ENCODE measurements at places on chromosomes 4 and X.

DNA sequence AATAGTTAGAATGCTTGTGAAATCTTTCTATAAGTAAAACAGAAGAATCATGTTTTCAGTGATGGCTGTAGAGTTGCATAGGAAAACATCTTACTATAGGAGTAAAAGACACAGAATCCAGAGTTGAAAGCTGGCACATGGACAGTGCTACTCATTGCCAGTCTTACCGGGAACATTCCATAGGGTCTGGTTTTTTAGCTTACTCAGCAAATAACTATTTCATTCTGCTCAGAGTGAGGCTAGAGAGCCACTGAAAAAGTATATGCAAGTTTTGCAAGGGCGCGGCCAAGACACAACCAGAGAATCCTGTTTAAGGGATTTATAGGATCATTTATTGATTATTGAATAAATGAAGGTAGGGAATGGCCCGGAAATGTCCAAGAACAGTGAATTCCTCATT, 60.3 kb downstream of the MTHFD2L start:
- peak; percentile 50 for DNase-seq

DNA sequence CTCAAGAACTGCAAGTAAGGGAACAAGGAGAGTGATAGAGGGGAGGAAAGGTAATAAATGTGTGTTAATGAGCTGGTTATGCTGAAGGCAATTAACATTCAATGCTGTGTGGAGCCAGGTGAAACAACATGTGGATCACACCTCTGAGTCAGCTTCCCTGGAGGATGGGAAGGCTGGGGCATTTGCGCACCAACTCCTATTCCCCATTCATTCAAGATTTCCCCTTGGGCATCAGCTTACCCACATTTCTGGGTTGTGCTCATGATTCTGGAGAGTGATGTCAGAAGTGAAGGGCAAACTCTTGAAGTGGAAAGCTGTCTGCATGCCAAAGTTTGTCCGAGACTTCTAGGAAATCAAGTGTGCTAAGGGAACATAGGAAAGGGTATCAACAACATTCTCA, 461.4 kb downstream of the MID1IP1 start:
- no peak for DNase-seq

GRCh38 chr4:23039818-23040217, 347.1 kb downstream of the GBA3 start:
- peak; percentile 63 for DNase-seq

GRCh38 chr4:123856689-123857545, 460.3 kb downstream of the SPRY1 start:
- peak; percentile 31 for DNase-seq

- no peak for DNase-seq
Measured at GRCh38 chrX:31099536-31100090, 27.8 kb upstream of the FTHL17 start.

DNA sequence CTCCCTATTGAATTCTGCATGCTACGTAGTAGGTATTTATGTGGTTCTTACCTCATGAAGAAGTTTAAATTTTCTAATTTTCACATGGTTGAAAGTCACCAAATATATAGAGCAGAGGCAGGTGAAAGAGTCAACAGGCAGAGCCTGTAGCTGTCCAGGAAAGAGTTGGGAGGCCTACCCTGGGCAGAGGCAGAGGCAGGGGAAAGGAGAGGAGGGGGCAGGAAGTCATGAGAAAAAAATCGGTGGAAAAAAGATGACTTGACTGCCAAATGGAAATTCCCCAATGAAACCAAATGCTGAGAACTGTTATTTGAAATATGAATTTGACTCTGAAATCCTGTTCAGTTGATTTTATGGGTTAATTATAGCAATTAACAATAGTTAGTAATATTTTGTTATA, 23.1 kb upstream of the GPR34 start:
- DNase-seq = no peak

- DNase-seq = no peak
Measured at GRCh38 chrX:47637546-47638195, 7.9 kb upstream of the CFP start.

DNA sequence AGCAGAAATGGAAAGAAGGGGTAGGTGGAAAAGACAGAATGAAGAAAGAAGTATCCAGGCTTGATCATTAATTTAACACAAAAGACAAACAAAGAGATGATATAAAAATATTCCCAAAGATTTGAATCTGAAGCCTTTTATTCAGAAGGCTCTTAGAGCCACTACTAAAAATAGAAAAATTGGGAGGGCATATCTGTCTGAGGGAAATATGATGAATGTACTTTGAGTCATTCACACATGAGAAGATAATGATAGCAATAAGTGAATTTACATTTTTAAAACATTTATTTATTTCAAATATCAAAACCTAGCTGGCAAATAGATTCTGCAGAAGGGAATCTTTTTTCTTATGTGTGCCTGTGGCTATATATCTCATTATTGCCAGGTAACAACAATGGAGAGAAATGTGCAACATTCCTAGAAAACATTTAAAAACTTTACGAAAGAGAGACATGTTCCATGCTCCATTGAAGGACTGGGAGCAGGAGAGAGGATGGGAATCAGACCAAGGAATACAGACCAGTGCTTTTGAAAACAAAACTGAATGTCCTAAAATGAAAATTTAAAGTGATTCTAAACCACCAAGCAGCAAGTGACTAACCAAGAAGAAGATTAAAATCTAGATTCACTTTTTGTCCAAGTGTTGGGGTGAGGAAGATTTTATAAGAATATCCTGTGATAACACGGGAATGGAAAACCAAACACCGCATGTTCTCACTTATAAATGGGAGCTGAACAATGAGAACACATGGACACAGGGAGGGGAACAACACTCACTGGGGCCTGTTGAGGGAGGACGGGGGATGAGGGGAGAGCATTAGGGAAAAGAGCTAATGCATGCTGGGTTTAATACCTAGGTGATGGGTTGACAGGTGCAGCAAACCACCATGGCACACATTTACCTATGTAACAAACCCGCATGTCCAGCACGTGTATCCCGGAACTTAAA, 41.2 kb downstream of the ANXA5 start:
- DNase-seq = peak; percentile 16

DNA sequence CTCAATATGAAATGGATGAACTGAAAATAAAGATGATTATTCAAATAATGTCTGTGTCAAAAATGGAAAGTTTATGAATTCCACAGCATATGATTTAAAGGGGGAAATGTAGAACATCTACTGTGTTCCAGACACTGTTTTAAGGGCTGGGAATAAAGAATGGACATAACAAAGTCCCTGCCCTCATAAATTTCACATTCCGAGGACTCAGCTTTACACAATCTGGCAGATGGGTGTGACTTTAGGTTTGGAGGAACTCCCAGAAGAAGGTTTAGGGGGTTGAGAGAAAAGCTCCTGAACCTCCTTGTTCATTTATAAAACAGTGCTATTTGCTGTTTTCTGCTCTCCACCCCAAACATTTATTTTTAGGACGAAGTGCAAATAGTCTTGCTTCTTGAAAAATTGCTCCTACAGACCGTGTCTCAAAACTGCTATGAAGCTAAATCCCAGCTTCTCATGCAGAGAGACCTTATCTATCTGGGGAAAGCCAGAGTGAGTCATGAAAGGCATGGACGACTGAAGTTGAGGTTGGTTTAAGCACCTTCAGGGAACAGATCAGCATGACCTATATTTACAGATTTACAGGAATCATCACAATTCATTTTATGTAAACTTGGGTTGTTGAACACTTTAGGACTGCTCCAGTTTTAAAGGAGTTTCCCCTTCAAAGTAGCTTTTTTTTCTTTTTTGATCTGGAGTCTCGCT, 184.3 kb downstream of the HS6ST2 start:
- DNase-seq = no peak

- no peak for DNase-seq
Measured at GRCh38 chr4:7247946-7248345, 55.6 kb downstream of the SORCS2 start.

GRCh38 chr4:15989424-15989823, 26.4 kb upstream of the FGFBP2 start:
- DNase-seq = no peak

DNA sequence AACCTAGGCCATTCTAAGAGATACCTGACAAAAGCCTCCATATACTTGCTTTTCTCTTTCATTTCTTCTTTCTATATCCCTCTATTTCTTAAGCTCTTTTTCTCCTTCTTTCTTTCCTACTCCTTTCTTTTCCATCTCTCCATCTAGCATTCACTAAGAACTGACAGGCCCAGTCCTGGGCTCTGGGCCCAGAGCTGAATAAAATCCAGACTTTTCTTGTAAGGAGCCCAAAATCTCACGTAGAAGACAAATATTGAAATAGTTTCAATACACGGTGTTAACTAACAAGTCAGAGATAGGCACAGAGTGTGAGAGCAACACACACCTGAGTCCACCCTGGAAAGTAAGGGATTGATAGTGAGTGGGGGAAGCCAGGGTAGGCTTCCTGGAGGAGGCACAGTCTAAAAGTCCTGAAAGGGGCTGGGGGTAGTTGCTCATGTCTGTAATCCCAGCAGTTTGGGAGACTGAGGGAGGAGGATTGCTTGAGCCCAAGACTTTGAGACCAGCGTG, 73.2 kb upstream of the EFNB1 start:
- no peak for DNase-seq

GRCh38 chr4:130545596-130545995, 1449.6 kb downstream of the C4orf33 start:
- DNase-seq = no peak

DNA sequence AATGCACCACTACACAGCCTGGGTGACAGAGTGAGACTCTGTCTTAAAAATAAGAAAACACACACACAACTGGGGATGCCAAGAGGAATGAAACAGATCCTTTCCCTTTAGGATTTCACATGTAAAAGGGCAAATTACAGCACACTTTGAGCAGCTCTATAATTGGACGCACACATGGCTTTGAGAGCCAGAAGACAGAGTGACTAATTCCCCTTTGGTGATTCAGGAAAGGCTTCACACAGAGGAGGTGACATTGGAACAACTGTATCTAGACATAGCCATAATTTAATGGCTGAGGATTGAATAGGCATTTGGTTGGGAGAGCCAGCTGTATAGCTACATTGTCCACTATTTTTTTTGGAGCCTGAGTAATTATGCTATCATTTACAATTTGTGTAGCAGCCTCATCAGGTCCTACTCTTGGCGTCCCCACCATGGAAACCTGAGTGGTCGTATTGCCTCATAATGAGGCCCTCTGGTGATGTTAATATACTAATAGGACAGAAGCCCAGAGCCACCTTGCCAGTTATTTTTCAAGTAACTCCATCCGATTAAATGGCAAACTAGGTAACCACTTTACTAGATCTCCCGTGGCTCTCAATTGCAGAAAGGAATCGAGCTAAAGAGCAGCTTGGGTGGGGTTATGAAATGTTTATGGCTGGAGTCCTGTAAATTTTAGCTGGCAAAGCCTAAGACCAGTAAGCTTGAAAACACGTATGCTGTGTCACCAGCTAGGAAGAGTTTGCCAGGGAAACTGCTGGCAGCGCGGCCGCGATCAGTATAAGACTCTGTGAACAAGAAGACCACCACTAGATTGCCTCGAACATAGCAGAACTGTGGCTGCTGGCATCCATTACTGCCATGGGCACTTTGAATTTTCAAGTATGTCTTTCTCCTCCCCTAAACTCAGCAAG, 8.5 kb upstream of the PPEF1 start:
- no peak for DNase-seq

- peak; percentile 25 for DNase-seq
Measured at GRCh38 chr4:117560329-117560728, 474.0 kb upstream of the NDST3 start.

- no peak for DNase-seq
Measured at GRCh38 chrX:97330151-97330550, 446.4 kb downstream of the RPA4 start.

GRCh38 chr4:122045533-122045932, 93.7 kb upstream of the TRPC3 start:
- peak; percentile 98 for DNase-seq

DNA sequence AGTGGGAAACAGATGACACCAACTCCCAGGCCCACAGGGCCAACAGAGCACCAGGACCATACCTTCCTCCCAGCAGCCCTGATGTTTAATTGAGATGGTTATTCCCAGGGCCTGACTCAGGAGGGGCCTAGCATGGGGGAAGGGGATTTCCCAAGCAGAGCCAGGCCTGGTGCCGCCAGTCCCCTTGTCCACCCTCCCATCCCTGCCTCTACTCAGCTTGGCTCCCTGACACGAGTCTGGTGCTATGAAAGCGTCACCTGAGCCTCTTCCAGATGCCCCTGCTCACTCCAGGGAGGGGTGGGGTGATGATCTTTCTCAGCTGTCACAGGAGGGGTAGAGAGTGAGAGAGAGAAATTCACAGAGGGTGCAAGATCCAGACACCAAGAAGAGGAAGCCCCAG, 72.7 kb downstream of the EFNB1 start:
- no peak for DNase-seq

DNA sequence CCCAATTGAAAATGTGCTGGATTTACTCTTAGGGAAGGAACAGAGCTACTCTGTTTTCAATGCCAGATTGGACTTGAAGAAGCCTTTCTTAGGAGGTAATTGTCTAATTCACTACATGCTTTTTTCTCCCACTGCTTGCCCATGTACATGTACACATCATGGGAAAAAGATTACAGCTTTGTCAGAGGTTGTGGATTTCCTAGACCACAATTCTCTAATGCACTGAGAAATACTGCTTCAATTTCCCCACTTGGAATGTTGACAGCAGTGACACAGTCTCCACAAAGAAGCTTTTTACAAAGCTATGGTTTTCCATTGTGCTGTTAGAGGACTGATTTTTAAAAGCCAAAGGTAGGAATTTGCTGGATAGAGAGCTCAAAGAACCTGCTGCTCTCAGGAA, 19.5 kb downstream of the ZAR1 start:
- peak; percentile 6 for DNase-seq

- DNase-seq = no peak
Measured at GRCh38 chr4:122691988-122692387, 40.5 kb upstream of the BBS12 start.

DNA sequence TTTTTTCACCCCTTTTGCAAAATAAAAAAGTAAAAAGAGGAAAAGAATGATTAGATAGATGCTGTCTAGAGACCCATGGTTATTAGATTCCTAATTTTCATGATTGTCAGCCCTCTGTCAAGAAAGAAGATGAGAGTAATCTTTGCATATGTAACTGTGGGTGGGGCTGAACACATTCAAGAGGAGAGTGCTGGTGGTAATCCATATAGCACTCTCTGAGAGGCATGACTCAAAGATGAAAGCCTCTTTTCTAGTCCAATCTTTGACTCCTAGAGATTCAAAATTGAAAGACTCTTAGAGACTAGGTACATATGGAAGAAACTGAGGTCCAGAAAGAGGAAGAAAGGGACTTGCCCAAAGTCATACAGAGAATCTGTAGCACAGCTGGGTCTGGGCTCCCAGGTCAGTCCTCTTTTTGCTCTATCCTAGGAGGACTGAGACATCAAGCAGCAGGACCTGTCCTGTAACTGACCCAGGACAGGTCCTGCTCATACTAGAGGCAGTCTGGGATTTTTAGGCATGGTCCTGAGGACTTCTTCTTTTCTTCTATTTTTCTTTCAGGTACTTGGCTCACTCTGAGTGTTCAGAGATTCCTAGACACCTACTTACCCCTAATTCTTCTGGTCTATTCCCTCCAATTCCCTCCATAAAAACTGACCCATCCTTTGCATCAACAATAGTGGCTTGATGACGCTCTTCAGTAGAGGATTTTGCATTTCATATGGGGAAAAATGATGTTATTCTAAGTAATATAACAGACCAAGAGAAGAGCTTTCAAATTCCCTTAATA, 23.8 kb downstream of the VSIG4 start:
- DNase-seq = no peak

Data from fibroblast of skin of right biceps (primary cell).